ENCODE measurements at places on chromosomes 16 and 17.

GRCh38 chr17:74290340-74290739 lies 16.3 kb downstream of the DNAI2 start:
- DNase-seq, result no peak

DNA sequence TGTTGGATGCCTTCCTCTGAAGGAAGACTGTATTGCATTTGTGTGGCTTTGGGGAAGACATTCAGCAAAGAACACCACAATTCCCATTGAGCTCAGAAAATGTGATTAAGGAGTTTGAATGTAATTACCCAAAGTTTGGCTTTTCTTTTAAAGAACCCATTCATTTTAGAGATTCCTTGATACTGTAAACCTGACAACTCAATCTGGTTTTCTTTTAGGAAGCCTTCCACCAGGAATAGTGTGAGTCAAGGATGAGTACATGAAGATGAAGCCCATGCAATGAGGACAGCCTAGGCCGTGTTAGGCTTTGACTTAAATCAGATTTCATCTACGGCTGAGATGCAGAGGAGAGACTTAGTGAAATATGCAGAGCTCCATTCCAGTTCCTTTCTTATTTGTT lies 271.7 kb upstream of the TBX2 start:
- no peak for DNase-seq

GRCh38 chr17:8124350-8125153 lies 646 bp upstream of the HES7 start:
- no peak for DNase-seq

DNA sequence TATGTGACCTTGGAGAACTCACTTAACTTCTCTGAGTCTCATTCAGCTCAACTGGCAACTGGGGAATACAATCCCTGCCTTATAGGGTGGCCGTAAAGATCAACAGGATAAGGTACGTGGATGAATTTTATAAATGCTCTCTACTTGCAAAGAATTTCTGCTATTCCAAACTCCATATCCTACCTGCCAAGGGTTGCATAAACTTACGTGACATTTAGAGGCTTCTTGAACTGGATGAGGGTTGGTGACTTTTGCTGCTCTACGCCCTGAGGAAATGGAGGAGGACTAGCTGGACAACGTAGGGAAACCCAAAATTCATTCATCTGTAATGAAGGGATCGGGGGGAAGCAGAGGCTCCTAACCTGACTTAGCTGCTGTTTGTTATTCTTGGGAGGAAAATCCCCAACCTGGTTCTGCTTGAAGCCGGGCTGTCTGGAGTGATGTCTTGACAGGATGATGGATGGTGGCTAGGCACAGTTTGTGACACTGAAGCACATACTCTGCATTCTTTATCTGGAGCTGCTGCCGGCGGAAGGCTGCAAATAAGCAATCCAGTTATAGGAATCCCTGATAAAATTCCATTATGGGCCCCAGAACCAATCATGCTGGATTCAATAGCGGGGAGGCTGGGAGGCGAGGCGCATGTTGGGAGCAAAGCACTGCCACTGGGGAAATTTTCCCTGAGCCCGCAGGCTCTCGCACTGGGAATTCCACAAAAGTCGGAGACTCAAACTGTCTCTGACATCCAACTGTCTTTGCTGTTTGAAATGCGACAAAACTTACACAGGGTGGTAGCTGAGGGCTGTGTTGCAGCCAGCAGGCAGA lies 94.7 kb upstream of the SDK2 start:
- DNase-seq, result no peak

DNA sequence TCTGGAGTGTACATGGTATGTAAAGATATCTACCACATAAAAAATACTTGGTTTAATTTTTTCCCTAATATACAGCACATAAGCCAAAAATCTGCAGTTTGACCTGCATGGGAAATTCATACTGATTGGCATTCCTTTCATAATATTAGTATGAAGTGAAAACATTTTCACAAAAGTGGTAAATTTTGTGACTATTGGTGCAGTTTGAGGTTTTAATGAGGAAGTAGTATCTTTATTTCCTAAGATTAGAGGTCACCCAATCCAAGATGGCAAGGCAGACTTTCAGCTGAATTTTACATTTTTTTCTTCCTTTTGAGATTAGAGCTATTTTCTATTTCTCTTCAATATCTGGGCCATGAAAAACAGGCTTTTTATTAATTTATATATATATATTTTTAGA lies 21.2 kb downstream of the METTL9 start:
- DNase-seq, result no peak
